Activated T-helper 1 cell treated with anti-CD3 and anti-CD28 coated beads, Interleukin-2, amount 50 U/mL, for 16 hours (primary cell): ENCODE measurements at places on chromosomes 16 and 17.

GRCh38 chr17:82489117-82489516 is 30.4 kb upstream of the FOXK2 start:
- no peak for DNase-seq

GRCh38 chr17:48995974-48996721 is 1.0 kb upstream of the IGF2BP1 start:
- no peak for DNase-seq

DNA sequence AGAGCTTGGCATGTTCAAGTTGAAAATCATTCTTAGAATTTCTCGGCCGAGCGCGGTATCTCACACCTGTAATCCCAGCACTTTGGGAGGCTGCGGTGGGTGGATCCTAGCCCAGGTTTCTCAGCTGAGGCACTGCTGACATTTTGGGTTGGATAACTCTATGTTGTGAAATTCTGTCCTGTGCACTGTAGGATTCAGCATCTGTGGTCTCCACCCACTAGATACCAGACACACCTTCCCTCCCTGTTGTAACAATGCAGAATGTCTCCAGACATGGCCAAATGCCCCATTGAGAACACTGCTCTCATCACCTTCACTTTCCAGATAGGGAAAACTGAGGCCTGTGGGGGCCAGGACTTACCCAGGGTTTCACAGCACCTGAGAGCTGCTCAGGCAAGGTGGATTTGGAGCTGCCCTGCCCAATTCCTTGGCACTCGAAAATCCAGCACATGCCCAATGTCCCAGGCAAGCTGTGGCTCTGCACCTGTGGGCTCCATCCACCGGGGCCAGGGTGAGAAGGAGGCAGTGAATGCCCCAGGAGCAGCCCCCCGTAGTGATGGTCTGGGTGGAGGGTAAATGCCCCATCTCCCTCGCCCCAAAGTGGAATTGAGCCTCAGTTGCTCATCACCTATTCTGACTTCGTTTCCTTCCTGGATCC is 20.2 kb upstream of the TVP23A start:
- DNase-seq, result no peak

DNA sequence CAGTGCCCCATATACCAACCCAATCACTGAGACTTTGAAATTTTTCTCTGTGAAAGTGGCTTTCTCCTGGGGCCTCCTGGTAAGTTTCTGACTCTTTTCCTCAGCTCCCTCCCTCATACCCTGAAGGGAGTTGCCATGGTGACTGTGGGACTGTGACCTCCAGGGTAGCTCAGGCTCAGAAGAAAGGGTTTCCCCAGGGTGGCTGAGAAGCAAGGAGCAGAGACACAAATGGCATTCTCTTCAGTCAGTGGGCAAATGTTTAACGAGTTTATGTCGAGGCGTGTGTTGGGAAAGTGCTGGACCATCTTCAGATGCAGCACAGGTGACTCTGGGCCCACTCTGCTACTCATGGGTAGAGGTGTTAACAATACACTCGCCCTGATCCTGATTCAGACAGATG is 46.8 kb downstream of the MRPS23 start:
- DNase-seq, result no peak

DNA sequence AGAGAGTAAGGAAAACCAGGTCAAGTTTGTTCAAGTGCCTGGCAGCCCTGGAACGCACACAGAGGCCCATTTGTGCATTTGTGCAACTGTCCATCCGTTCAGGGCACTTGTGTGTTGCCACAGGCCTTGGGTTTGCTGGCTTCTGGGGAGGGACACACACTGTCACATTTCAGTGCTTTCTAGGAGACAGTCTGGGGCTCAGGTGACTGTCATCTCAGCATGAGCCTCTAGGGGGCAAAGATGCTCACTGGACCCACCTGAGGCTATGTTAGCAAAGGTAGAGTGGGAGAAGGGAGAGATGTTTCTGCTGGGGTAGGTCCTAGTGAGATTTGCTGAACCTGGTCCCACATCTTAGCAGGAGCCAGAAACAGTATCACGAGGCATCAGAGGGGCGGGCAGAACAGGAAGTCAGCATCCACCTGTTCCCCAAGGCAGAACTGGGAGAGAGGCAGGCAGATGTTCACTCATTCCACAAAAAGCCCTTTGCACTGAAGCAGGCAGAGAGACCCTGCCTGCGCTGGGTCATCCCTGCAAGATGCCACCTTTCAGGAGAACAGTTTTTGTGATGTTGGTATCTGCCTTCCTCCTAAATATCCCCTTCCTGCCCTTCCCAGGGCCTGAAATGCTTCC is 48.5 kb downstream of the RAI1 start:
- peak; percentile 27 for DNase-seq
